ENCODE measurements at places on chromosomes 12 and 14.

- no peak for DNase-seq
Observed at GRCh38 chr12:6376870-6377666, 1.7 kb upstream of the SCNN1A start.

GRCh38 chr12:106139422-106140171, 843 bp upstream of the NUAK1 start:
- DNase-seq, result peak; percentile 70

DNA sequence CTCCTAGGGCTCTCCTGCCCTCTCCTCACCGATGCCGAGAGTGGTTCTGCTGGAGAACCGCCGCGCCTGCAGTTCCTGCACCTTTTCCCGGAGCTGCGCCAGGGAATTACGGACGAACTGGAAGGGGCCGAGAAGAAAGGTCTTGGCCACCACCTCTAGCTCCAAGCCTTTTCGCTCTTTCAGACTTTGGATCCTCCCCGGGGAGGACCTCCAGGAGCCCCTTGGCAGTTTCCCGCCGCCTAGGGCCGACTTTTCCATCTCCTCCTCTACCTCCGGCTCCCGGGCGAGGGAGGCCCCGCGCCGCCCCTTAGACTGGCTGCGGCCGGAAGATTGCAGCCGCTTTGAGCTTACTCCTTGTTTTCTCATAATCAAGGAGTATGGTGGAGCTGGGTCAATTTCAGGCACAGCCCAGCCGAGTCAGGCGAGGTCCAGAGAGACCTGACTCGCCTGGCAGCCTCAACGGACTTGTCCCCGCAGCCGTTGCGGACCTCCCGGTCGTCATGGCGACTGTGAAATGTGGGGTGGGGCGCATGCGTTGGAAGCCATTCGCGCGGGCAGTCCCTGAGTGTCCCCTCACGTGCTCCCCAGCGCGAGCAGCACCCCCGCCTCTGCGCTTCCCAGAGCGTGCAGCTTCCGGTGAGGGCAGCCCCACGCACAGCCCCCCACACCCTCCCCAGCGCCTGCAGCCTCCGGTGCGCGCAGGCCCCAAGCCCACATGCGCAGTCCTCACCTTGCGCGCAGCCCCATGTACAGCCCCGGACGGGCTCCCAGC, at the start of gene DPY19L2:
TSS of gene DPY19L2 (minus strand) at position 466 of the 772 bp plus-strand sequence. CDS start at position 366, 100 bp downstream.
- DNase-seq, result peak; percentile 76

DNA sequence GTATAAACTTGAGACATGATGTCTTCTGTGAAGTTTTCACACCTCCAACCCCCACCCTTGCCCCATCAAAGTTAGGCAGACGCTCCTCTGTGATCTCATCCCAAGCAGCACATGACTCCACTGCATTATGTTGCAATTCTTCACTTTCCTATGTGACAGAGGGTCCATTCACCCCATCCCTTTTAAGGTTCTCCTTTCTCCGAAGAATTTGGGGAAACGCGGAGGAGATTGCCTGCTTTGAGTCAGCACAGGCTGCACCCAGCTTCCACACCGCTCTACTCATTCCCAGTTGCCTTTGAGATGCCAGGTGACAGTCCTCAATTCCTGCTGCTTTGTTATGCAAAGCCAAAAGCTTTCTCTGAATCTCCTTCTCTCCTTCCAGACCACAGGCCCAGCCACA, 61.8 kb downstream of the PHLDA1 start:
- DNase-seq, result no peak

GRCh38 chr12:32454075-32454474, 54.7 kb downstream of the FGD4 start:
- no peak for DNase-seq

GRCh38 chr14:29710015-29710414, 217.6 kb downstream of the PRKD1 start:
- DNase-seq, result no peak

DNA sequence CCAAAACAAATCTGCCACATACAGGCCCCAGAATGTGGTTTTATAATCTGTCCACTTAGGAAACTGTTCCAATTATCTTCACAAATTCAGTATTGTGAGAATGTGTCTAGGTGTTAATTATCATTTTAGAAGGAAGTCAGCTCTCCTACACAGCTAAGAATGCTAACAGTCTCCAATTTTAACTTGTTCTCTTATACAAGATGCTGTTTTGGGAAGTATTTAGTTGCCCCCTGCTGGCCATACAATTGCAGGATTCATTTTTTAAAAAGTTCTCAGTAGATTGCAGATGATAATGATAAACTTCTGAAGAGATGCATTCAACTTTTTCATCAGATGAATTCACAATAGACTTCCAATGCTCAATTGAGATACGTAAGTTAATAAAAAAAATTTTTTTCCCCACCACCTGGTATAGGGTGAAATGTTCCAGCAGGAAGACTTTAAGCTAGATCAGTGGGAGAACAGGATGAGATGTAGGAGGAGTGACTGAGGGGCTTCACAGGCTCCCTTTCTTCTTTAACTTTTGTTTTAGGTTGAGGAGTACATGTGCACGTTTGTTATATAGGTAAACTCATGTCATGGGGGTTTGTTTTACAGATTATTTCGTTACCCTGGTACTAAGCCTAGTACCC, 27.3 kb upstream of the OSBPL8 start:
- peak; percentile 16 for DNase-seq

- DNase-seq, result no peak
Observed at GRCh38 chr12:32692358-32692757, 13.3 kb downstream of the DNM1L start.

GRCh38 chr14:68636597-68636996, 156.3 kb downstream of the ZFP36L1 start:
- no peak for DNase-seq

DNA sequence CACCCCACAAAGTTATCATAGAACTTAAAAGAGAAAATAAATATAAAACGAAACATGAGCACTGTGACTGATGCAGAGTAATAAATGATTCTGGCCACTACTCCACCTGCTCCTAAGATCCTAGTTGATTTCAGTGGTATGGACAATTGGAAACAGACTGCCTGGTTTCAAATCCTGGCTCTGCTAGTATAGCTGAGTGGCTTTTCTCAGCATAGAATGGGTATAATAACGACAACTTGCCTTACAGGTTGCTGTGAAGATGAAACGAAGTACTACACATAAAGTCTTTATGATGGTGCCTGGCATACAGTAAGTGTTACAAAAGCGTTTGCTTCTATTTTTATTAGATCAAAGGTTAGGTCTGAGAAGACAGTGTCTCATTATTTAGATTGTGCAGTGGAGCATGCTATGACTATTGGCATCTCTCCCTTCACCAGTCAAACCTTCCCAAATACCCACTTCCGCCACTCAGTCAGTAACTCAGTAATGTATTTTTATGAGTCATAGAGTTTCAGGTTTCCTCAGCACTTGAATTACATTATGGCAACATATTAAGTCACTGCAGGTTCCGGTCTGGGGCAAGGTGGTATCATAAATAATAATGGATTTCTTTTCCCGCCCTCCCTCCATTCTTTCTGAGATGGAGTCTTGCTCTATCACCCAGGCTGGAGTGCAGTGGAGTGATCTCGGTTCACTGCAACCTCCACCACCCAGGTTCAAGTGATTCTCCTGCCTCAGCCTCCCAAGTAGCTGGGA, 29.7 kb upstream of the NR2C1 start:
- no peak for DNase-seq

DNA sequence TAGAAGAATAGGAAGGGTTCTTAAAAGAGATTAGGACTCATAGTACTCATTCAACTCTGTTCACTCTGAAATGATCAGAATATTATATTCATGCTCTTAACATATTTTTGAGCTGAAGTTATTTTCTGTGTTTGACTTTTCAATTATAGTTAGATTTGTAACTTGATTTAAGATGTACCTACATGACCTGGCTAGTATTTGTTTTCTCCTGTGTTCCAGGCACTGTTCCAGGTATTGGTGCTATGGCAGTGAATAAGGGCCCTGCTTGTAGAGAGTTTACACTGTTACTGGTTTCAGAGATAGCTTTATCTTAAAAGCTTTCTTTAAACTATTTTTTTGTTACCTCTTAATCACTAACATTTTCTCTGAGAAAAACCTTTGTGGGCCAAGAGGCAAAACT, 19.1 kb upstream of the SLC17A8 start:
- DNase-seq, result no peak

DNA sequence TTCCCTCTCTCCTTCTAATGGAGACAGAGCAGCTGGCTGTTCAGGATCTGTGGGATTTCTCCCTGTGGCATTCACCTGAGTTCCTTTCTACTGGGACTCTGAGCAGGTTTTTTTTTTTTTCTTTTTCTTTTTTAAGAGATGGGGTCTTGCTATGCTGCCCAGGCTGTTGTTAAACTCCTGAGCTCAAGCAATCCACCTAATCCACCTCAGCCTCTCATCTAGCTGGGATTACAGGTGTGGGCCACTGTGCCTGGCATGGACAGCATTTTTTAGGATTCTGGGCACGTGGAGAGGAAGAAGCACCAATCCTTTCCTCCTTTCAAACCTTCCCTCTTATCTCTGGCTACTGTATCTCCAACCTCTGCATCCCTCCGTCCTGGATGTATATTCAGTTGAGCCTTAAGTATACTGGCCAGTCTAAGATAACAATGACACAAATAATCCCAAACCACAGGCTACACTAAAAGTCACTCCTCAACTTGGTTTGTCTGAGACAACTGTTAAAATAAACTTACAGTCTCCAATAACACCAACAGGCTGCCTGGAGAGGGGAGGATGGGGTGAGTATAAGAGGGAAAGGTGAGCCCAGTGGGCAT, 16.4 kb upstream of the CELA1 start:
- DNase-seq, result no peak

GRCh38 chr12:25308756-25309155, 58.0 kb upstream of the KRAS start:
- no peak for DNase-seq

GRCh38 chr12:93714382-93714781, 37.2 kb downstream of the CRADD start:
- no peak for DNase-seq

DNA sequence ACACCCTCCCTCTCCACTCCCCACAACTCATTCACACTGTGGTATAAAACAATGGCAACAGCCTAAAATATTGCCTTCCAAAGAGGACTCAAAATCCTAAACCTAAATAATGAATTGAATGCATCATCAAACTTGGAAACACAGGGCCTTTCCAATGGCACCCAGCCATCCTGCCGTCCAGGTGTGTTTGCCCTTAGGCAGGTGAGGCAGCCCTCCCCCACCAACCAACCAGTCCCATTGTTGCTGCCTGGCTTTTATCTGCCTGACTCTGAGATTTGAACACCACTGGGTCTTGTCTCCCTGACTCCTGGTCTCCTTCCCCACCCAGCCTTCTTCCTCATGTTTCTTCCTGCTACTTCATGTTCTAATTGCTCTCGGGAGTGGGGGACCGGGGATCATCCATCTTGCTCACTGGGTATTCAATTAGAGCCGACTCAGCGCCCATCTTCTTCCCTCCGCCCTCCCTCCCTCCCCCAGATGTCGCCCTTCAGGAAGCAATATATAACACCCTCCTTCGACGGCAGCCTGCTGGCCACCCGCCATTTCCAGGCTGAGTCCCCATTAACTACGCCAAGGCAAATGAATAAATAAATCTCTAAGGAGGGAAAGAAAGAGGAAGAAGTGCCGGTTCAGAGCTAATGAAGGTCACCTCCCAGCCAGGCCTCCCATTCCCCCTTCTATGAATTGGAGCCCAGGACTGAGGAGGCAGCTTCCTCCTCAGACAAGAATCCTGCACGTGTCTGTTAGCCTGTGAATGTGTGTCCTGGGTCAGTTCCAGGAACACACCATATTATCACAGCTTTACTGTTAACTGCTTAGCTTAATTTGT, 36.3 kb upstream of the NTF3 start:
- DNase-seq, result no peak

DNA sequence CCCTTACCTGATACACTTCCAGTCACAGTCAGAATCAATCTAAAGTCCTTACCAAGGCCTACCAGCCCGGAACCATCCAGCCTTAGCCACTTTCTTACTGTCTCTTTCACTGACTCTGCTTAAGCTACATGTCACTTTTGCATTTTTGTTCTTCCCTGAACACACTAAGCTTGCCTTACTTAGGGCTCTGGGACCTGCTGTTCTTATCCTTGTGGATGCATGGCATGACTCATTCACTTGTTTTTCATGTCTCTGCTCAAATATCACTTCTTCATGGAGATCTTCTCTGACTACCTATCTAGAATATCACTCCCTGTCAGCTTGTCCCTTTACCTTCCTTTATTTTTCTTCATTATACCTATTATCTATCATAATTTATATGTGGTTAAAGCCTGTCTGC, 65.6 kb upstream of the ZDHHC17 start:
- DNase-seq, result no peak

GRCh38 chr12:26680727-26681455, 152.1 kb downstream of the ITPR2 start:
- no peak for DNase-seq

GRCh38 chr14:23067847-23068788, 10.8 kb upstream of the CDH24 start:
- DNase-seq, result no peak

- no peak for DNase-seq
Observed at GRCh38 chr14:75018694-75019093, 16.0 kb downstream of the EIF2B2 start.

DNA sequence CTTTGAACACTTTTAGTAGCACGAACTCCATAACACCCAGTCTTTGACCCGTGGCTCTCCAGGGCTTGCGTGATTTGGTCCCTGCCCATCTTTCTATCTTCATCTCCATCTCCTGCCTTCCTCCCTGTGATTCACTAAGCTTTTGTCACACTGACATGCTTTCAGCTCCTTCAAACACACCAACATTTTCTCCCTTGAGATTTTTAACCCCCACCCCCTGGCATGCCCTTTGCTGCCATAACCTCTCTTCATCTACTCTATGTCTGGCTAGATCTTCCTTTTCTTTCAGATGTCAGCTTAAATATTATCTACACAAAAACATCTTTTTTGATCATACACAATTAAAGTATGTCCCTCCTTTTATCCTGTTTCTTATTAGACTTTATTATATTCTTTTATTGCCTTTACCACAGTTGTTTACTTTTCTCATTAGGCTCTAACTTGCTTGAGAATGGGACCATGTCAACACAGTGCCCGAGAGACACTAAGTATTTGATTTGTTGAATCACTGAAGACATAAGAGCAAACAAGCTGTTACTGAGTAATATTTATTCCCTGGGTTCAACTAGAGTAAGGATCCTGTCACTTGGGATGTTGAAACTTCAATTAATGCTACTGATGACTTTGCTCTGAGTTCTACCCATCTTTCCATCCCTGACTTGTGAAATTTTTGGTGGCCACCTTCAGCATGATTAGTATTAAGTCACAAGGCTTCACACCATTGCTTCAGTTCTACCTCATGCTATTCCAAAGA, 387.3 kb downstream of the LRIG3 start:
- DNase-seq, result no peak
